HuH-7 (cell line): ENCODE measurements at places on chromosomes 5 and 9.

DNA sequence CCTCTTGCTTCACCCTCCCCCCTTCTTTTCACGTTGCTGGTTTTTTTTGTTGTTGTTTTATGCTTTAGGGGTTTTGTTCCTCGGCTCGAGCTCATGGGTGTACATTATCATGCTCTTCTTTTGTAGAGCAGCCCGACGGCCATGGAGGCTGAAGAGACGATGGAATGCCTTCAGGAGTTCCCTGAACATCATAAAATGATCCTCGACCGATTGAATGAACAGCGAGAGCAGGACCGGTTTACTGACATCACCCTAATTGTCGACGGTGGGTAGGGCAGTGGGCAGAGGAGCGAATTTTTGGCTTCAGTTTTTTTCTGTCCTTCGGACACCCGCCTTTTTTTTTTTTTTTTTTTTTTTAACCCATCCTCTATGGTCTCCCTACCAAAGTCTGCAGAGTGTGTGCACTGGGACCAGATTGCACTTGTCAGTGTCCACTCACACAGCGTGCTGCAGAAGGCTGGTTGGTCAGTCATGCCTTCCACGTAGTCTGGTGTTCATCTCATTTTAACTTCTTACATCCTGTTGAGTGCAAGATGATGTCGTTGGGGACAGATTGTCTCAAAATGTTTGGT lies 1.3 kb downstream of the ZNF131 start:
- peak; percentile 36 for DNase-seq

DNA sequence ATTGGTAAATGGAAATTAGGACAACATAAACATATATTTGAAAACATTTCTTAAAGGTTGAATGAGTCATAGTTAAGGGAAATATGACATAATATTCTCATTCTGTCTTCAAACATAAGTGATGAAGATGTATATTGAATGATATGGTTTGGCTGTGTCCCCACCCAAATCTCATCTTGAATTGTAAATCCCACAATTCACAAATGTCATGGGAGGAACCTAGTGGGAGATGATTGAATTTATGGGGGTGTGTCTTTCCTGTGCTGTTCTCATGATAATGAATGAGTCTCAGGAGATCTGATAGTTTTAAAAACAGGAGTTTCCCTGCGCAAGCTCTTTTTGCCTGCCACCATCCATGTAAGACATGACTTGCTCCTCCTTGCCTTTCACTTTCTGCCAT lies 104.4 kb upstream of the MPDZ start:
- no peak for DNase-seq

- DNase-seq, result no peak
These were observed 152.9 kb downstream of the AUH start for GRCh38 chr9:91208837-91209236.

DNA sequence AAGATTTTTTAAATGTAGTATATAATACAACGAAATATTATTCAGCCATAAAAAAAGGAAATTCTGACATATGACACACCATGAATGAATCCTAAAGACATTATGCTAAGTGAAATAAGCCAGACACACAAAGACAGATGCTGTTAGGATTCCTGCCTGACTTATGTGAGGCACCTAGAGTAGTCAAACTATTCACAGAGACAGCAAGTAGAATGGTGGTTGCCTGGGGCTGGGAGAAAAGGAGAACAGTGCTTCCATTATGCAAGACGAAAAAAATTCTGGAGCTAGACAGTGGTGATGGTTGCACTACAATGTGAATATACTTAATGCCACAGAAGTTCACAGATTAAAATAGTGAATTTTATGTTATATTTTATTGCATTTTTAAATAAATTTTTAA lies 66.8 kb downstream of the SPOCK1 start:
- DNase-seq, result no peak

- DNase-seq, result no peak
These were observed 306.4 kb downstream of the NTRK2 start for GRCh38 chr9:84975926-84976325.

GRCh38 chr9:133113949-133114885 lies 6.8 kb downstream of the RALGDS start:
- DNase-seq, result no peak
